ENCODE measurements at places on chromosomes 12 and 14.

DNA sequence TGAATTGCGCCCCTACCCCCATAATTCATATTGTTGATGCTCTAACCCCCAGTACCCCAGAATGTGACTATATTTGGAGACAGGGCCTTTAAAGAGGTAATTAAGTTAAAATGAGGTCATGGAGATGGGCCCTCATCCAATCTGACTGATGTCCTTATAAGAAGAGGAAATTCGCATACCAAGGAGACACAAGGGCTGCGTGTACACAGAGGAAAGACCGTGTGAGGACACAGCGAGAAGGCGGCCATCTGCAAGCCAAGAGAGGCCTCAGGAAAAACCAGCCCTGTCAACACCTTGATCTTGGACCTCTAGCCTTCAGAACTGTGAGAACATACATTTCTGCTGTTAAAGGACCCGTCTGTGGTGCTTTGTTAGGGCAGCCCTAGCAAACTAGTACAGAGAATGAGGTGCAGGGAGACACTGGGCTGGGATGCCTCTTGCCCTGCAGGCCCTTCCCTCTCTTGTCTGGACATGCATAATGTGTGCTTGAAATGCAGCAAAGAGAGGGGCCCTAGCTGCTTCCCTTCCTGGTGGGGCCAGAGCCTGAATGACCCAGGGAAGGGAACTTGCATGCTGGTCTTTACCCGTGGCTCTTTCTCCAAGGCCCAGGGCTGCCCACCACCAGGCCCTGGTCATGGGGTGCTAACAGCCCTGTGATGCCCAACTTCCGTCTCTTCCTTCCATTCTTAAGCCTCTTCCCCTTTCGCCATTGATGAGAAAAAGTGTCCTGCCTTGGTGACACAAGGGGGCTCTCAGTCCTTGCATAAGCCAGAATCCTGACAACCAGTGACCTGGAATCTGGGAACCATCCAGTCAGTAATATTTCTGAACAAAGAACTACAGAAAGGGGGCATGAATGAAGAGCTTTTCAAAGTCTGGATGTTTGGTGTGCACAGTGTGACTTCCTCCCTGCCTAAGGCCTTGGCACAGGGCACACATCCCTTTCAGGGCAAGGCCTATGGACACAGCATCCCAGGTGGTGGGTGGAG is 50.0 kb upstream of the GPATCH2L start:
- no peak for ATAC-seq

DNA sequence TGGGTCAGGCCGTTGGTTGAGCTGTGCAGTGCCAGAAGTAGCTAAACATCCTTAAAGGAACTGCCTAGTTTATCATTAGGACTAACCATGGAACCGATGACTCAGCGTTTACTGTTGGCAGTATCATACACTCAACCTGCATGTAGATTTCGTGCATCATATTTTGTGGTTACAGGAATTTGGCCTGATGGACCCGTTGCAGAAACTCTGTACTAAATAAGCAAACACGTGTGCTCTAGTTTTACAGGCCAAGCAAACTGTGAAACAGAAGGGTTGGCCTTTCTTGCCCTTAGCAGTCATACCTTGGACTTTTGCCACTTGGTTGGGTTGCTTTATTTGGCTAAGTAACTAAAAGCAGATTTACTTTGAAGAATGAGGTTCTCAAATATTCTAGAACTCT is 35.6 kb downstream of the DGLUCY start:
- no peak for ATAC-seq

GRCh38 chr12:85804663-85805062 is 31.5 kb downstream of the RASSF9 start:
- no peak for ATAC-seq

DNA sequence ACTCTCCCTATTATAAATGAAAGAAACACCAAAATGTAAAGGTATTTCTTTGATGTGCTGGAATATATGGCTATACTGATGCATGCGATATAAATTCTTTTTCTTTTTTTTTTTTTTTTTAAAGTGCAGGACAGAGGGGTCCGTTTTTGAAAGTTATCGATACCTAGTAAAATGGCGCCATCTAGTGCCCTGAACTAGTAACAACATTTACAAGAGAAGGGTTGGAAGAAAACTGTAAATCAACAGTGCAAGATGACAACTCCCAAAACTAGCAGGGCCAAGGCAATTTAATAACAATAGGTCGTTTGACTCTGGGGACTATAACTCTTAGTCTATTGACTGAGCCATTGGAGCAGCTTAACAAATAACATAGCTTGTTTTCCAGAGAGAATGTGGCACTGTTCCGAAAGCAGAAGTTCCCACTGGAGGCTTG is 137.7 kb downstream of the SPTSSA start:
- no peak for ATAC-seq

GRCh38 chr12:12439636-12440035 is 82.8 kb downstream of the BORCS5 start:
- ATAC-seq = peak; percentile 86

- no peak for ATAC-seq
Measured at GRCh38 chr14:90780519-90780918, 35.7 kb downstream of the TTC7B start.

DNA sequence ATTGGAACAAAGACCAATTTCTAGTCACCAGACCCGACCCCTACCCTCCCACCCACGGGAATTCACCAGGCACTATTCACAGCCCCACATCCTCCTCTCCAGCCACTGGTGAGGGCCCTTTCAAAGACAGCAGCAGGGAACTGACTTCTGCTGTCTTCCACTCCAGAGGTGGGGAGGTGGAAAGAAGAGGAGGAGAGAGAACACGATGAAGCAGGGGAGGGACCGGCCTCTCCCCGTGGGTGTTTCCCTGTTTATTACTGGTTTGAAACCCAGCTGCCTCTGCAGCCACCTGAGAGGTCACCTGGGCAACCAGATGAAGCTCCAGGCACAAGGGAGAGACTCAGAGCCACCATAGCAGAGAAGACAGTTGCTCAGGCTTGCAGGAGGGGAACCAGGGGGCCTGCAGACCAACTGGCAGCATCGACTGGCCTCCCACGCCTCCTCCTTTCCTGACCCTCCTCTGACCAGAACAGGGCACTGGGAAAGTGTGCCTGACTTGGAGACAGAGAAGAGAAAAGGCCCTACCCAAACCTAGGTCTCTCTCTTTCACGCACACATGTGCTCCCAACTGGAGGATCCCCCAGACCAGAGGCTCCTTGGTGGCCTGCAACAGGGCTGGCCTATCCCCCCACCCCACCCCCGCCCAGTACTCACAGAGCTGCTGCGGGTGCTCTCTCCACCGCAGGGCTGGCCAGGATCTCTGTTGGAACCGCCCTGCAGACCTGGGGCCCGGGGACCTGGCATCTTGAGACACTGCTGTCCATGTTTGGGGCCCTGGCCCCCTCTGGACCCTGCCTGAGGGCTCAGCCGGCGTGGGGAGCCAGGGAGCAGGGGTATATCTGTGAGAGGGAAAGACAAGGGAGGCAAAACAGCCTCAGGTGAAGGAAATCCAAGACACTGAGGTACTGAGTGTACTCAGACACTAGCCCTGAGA is 22.8 kb downstream of the ANO2 start:
- no peak for ATAC-seq

- ATAC-seq = no peak
Measured at GRCh38 chr14:64364907-64365306, 23.2 kb upstream of the MTHFD1 start.

DNA sequence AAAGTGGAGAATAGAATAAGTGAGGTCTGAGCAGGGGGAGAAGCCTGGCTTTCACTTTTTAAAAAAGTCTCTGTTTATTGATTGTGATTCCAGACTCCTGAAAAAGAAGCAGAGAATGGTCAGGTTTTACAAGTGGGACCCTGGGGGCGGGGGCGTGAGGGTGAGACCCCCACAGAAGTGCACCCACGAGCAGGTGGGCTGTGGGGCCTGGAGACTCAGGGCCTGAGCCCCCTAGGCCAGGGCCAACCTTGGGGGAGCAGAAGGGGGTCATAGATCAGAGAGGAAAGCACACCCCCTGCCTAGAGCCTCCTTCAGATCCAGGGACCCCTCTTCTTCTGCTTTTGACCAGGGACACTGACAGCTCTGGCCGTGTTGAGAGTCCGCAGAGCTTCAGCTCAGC is 180.3 kb downstream of the ADGRD1 start:
- ATAC-seq = no peak

DNA sequence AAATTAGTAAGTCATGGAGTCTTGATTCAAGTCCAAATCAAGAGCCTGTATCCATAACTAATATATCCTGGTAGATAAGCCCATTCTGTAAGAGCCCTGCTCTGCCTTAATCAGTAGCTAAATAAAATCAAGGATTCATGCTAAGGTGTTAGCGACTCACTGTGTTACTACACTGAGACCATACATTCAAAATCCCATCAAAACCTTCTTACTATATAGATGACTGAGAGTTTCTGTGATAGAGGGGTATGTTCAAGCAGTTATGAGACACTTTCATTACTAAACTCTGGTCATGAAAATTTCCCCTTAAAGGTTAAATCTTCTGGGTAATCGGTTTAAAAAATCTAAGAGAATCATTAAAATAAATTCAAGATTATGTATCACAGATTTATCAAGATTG is 78.5 kb downstream of the MDGA2 start:
- ATAC-seq = no peak

GRCh38 chr12:121983536-121984210 is 38.0 kb upstream of the BCL7A start:
- no peak for ATAC-seq

- ATAC-seq = peak; percentile 85
Measured at GRCh38 chr14:20697273-20698017, 8.9 kb downstream of the ANG start.

GRCh38 chr14:36998686-36999085 is 173.7 kb downstream of the SLC25A21 start:
- ATAC-seq = no peak

- no peak for ATAC-seq
Measured at GRCh38 chr12:39081910-39082309, 176.5 kb upstream of the CPNE8 start.

GRCh38 chr12:94596596-94596995 is 53.8 kb downstream of the TMCC3 start:
- ATAC-seq = no peak

GRCh38 chr12:131221957-131222328 is 268.2 kb downstream of the ADGRD1 start:
- no peak for ATAC-seq

GRCh38 chr12:105067511-105068031 is 16.7 kb downstream of the ALDH1L2 start:
- ATAC-seq = no peak

- no peak for ATAC-seq
Measured at GRCh38 chr14:53103636-53104340, 49.3 kb downstream of the DDHD1 start.

DNA sequence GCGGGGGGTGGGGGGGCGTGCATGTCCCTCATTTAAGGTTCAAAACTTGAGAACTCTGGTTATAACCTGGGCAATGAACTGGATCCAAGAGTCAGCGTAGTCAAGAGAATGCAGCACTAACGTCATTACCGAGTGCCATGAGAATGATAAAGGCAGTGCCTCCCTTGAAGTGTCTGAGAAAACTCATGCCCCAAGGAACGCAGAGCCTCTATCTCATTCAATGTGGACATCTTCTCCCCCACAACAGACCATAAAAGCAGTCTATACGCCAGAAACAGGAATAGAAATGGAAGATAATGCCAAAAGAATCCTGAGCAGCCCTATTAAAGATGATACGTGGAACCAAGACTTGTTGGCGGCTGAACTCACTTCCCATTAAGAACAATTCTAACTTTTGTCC is 208.6 kb downstream of the MED13L start:
- no peak for ATAC-seq

DNA sequence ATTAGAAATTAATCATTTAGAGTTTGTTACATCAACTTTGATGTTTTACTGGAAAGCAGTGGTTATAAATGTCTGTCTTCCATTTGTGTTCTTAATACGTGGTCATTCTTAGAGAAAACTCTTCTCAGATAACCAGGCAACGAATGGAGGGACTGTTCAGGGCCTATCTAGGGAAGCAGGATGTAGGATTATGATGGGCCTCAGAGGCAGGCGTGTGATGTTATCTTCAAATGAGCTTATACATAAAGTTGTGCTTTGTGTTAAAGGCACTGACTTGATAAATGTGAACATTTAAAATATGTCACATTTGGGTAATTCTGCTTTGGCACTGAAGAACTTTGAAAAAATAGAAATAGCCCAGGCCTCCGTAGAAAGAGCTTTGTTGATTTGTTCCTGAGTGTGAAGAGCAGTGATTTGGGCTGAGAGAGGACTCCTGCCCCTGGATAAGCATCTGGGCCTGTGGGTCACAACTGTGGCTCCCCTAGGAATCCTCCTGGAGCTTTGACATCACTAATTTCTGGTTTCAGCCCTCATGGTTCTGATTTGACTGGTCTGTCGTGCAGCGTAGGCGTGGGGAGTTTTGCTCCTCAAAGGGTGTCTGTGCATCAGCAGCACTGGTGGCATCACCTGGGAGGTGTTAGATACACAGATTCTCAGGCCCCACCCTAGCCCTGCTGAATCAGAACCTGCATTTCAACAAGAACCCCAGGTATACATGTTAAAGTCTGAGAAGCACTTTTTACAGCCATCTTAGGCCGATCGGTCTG is 55.4 kb downstream of the SAMD4A start:
- peak; percentile 98 for ATAC-seq

DNA sequence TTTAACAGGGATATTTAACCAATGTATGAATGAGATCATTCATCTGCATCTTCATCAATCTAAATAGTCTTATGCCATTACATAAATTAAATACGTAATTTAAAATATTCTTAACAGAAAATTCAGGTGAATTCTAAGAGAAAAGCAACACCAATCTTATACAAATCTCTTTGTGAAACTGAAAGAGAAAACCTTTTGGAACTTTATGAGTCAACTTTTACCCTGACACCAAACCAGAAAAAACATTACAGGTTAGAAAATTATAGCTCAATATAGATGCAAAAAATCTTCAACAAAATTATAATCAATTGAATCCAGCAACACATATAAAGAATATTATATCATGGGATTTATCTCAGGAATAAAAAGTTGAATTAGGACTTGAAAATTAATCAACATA is 3.4 kb downstream of the GLIPR1L1 start:
- ATAC-seq = peak; percentile 22

DNA sequence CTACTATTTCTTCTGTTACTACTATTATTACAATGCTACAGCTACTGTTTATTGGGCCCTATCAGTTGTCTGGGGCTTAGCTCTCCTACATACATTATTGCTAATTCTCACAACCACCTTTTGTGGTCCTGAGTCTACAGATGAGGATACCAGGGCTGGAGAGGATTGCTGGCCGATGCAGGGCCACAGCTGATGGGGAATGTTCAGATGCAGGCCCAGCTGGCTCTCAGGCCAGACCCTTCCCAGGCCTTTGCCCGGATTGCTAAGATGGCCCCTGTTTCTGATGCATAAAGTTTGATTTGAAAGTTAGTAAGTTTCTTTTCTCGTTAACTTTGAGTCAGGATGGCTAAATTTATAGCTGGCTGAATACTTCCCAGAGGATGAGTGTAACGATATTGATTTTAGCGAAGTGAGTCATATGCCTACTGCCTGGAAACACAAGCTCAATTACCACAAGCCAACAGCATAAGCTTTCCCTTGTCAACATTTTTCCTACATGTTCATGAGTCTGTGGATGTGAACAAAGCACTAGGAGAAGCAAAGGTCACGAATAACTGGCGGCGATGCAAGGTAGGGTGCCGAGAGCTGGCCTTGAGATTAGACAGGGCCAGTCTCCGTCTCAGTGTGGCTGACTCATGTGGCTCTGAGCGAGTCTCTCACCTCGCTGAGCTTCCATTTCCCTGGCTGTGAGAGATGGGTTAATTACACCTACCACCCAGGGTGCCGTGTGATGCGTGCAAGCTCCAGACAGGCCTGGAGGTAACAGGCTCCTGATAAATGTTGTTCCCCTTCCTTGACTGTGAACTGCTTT is 111.0 kb downstream of the BEGAIN start:
- no peak for ATAC-seq

All from activated T-helper 17 cell treated with anti-CD3 and anti-CD28 coated beads, Interleukin-2, amount 50 U/mL, for 72 hours (primary cell).